ENCODE measurements at places on chromosomes 11 and 22.

GRCh38 chr22:38638216-38638615, 18.0 kb downstream of the FAM227A start:
- no peak for DNase-seq

DNA sequence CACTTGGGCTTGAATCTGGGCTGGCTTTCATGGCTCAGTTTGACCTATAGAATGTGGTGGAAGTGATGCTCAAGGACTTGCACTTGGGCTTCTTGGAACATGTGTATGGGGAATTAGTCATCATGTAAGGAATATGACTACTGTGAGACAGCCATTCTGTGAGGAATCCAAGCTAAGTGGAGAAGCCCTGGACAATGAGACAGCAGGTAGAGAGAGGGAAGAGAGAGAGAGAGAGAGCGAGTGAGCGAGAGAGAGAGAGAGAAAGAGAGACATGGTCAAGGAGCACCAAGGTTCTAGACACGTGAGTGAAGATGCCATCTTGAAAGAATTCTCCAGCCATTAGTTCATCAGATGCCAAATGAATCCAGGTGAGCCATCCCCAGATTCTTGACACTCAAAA, 261.6 kb upstream of the SORL1-AS1 start:
- no peak for DNase-seq

GRCh38 chr22:45336971-45337431, 27.3 kb downstream of the FAM118A start:
- DNase-seq: peak; percentile 23

- DNase-seq: peak; percentile 49
Observed at GRCh38 chr11:74011360-74012073, 2.6 kb upstream of the UCP3 start.

- DNase-seq: no peak
Observed at GRCh38 chr11:127996825-127997224, 590.5 kb downstream of the ETS1 start.

GRCh38 chr22:42769574-42770447, 49.1 kb upstream of the A4GALT start:
- DNase-seq: no peak
